ENCODE measurements at places on chromosomes 2 and 18.

GRCh38 chr2:74893332-74893731, 59.4 kb downstream of the HK2 start:
- no peak for DNase-seq

DNA sequence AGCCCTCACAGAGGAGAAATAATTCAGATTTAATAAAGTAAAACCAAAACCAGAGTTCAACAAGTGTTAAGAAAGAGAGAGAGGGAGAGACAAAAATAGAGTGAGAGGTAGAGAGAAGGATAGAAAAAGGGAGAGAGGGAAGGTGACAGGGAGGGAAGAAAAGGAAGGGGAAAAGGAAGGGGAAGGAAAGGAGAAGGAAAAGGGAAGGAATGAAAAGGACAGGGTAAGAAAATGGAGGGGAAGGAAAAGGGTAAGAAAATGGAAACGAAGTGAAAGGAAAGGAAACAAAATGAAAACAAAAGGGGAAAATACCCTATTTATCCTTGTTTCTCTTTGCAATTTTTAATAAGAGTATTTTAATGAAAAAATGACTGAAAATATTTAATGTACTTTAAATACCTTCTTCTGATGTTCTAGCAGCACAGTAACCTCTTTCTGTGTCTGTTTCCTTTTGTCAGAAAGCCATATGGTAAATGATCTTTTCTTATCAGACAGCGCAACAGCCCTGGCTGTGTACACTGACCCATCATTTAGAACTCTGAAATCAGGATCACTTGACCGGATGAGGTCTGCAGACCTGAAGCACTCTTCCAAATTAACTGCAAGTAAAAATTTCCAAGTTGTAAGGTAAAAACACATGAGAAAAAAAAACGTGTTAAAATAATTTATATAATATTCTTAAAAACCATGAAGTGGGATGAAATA, 11.8 kb downstream of the DSC3 start:
- no peak for DNase-seq

DNA sequence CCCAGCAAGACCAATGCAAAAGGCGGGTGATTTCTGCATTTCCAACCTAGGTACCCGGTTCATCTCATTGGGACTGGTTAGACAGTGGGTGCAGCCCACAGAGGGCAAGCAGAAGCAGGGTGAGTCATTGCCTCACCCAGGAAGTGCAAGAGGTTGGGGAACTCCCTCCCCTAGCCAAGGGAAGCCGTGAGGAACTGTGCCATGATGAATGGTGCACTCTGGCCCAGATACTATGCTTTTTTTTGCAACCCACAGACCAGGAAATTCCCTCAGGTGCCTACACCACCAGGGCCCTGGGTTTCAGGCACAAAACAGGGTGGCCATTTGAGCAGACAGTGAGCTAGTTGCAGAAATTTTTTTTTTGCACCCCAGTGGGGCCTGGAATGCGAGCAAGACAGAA, 662.6 kb upstream of the ACVR2A start:
- no peak for DNase-seq

- no peak for DNase-seq
Measured at GRCh38 chr2:154240921-154241379, 369.2 kb downstream of the GALNT13 start.

GRCh38 chr2:29139152-29139551, 23.9 kb downstream of the CLIP4 start:
- DNase-seq = no peak

DNA sequence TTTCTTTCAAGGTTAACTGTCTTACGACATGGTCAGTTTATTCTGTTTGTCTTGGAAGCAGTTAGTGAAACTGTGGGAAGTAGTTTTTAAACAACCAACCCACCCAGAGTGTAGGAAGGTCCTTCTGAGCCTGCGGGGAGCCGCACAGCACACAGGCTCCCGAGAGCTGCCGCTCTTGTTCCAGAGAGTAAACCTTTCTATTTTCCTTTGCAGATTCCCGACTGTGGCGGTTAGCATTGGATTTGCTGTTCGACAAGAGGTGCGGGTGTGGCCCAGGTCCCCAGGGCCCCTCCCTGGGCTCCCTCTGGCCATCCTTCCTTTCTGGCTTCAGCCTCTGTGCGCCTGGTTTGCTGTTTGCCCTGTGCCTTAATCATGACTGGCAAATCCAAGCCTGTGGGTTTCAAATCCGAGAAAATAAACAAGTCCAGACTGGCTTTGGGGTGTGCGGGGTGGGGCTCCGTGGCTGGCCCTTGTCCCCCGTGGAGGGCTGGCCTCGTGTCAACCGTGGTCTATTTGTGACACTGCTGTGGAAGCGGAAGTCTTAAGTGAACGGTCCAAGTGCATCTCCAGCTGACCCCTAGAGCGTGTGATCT, 30.7 kb downstream of the IMPA2 start:
- no peak for DNase-seq

- no peak for DNase-seq
Measured at GRCh38 chr18:43279015-43279744, 1.9 kb upstream of the SYT4 start.

Data from activated CD4-positive, CD25-positive, alpha-beta regulatory T cell (primary cell).